ENCODE measurements at places on chromosomes 13 and 19.
A peak's percentile ranks its signal among the peaks of the same experiment; 100 is the strongest.

DNA sequence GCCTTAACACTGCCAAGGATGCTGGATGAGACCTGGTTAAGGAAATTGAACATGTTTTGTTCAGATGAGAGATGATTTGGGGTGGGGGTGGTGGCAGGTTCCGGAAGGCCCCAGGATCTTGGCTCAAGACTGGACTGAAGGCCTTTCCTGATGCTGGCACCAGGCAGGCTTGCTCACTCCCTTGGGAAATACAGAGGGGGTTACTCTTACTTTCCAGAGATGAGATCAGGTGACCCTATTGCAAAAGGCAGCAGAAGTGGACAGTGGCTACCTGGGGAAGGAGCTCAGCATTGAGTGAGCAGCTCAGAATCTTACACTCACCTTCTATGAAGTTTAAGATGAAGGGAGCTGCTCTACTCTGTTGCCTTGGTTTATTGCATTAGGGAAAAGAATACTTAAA lies 10.8 kb downstream of the GATAD2A start:
- no peak for DNase-seq

GRCh38 chr19:13101590-13102415 lies 855 bp downstream of the LYL1 start:
- no peak for DNase-seq

GRCh38 chr19:18481505-18482222 lies 40.2 kb downstream of the ELL start:
- peak; percentile 48 for DNase-seq

- no peak for DNase-seq
These were observed 2.3 kb upstream of the ZNRF4 start for GRCh38 chr19:5452594-5453565.

DNA sequence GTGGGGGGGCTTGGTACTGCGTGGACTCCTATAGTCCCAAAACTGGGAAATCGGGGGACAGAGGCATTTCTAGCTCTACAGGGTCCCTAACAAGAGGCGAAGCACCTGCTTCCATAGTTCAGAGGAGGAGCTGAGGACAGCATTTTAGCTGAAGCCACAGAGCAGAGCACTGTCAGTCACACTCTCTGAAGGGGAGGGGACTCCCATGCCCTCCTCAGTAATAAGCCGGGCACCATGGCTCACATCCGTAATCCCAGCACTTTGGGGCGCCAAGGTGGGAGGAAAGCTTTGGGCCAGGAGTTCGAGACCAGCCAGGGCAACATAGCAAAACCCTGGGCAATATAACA lies 3.8 kb downstream of the NPAS1 start:
- no peak for DNase-seq

DNA sequence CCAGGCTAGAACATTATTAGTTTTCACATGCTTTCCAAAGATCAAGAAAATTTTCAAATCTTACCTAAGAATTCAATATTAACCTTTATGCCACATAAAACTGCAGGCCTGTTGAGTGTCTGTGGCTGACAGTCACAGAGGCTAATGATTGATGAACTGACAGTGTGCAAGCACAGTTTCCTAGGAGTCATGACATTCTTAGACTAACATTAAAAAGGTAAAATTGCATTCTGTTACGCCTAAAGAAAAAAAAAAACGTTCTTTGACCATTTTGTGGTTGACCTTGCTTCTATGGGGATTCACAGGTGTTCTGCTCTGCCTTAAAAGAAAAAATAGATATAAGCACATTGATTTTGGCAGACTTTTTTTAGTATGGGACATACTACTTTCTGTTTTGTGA lies 1776.2 kb downstream of the PCDH9 start:
- no peak for DNase-seq

GRCh38 chr13:112624040-112624439 lies 36.1 kb upstream of the TUBGCP3 start:
- no peak for DNase-seq

DNA sequence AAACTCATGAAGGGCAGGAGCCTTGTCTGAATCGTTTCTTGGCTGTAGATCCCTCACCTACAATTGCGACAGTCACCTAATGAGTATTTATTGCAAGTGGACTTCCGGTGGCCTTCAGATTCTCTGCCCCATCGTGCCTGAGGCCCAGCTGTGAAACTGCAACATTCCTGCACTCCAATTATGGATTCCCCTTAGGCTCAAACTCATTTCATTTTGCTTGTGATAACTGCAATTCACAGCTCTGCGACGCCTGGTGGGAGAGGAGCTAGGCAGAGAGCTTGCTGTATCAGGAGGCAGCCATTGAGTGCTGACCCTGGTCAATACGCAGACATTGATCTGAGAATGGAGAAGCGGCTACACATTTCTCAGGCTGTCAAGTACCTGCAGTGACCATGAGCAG lies 59.0 kb downstream of the CCDC70 start:
- DNase-seq, result no peak

- peak; percentile 62 for DNase-seq
These were observed 2.3 kb downstream of the WDR83 start for GRCh38 chr19:12668932-12669269.

DNA sequence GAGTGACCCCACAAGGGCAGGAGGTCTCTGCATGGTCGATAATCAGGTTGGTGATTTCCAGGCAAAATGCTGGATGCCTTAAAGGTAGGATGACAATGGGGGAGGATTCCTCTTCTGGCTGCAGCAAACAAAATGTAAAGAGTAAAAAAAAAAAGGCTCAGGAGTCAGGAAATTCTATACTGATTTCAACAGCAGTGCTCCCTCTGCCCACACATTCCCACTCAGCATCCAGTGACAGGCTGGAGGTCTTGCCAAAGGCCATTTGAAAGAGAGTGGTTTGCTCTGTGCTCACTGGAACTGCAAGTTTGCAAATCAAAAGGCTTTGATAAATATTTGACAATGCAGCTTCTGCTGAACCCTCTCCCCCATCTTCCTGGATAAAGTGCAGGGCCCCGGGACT lies 135.4 kb downstream of the TNFRSF19 start:
- no peak for DNase-seq

GRCh38 chr13:40494513-40494912 lies 171.9 kb downstream of the FOXO1 start:
- DNase-seq, result no peak

- DNase-seq, result no peak
These were observed 10.3 kb downstream of the MIR17HG start for GRCh38 chr13:91357613-91358386.

DNA sequence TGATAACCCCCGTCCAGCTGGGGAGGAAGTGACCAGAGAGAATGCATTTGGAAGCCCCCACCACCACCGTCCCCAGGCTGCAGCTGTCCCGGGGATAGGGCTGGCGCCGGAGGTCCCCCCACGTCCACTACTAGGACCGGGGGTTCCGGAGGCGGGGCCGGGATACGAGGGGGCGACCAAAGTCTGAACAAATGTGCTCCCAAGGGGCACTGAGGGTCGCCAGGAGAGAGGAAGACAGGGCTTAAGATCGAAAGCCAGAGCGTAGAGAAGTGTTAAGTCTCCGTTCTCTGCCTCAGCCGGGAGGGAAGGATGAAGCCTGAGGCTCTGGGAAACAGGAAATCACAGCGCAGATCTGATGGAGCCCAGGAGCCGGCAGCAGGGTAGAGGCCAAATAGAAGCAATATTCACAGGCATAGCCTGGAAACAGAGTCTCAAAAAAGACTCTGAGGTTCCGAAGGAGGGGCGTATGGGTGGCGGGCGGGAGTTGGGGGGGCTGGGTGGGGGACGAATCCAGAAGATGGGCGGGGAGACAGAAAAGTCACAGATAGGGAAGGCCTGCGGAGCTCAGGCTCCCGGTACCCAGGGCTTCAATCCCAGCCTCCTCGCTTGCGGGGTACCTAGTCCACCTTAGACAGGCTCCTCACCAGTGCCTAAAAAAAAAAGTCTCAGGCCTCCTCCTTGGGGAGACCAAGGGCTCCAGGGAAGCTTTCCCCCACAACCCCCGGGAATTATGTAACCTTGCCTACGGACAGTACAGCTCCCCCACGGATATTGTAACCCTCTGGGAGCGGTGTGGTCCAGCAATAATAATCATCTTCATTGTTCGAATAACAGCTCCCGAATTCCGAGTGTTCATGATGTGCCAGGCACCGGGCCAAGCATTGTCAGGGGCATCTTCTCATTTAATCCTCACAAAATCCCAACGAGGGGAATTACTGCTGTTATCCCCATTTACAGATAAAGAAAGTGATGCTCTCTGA lies 1.1 kb upstream of the ERF start:
- DNase-seq, result no peak

DNA sequence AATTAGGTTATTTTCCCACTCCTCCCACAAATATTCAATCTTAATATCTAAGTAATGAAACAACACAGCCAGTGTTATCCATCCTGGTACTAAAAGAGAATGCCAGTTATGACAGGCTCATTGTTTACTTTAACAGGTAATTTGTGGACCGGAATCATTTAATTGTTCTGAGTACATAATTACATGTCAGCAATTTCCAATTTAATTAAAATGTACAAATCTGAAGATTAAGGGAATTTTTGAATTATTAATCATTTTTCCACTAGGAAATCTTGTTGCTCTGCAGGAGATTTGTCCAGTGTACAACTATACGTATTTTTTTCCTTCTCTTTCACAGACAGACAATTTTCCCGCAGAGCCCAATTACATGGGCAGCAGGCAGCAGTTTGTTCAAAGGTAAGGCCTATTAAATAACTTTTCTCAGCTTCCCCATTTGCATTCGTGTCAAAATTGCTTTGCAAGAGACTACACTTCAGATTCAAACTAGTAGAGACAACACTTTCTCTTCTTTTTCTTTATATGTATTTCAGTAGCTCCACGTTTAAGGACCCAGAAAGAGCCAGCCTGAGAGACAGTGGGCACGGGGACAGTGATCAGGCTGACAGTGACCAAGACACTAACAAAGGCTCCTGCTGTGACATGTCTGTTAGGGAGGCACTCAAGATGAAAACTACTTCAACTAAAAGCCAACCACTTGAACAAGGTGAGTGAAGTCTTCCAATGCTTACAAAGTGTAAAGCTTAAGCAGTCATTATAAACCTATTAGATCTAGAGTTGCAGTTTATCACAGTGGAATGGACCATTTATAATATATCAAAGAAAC lies 34.8 kb downstream of the PCDH17 start:
- DNase-seq, result no peak

DNA sequence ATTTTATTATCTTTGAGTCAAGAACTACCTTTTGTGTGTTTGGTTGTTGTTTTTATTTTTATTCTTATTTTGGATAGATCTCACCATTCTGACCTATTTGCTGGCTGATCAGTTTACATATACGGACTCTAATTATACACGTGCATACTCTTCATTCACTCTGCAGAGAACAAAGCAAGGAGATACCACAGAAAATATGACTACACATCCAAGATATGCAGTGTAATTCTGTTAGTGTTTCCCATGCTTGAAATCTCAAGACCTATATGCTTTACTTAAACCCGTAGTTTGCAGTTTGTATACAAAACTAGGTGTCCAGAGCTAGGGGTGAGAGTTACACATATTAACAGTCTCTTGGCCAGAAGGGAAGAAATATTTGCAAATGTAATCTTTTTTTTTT lies 205.5 kb downstream of the DCLK1 start:
- no peak for DNase-seq

- DNase-seq, result no peak
These were observed at the start of gene SPACA4 for GRCh38 chr19:48606463-48607358. SPACA4 (plus strand) TSS chr19:48606742; CDS start chr19:48606979, 237 bp downstream.

DNA sequence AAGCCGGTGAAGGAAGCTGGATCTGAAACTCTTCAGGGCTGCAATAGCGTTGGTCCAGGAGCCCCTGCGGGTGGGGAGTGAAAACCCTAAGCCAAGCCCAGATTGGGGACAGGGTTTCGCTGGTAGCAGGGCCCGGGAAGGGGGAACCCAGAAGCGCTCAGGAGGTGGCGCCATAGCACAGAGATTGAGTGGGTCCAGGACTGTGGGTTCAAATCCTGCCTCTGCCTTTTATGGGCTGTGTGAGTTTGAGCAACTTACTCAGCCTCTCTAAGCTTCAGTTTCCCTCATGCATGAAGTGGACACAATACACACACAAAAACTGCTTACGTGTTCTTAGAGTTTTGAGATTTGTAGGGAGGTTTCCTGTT lies 8.3 kb upstream of the SYCN start:
- peak; percentile 77 for DNase-seq

DNA sequence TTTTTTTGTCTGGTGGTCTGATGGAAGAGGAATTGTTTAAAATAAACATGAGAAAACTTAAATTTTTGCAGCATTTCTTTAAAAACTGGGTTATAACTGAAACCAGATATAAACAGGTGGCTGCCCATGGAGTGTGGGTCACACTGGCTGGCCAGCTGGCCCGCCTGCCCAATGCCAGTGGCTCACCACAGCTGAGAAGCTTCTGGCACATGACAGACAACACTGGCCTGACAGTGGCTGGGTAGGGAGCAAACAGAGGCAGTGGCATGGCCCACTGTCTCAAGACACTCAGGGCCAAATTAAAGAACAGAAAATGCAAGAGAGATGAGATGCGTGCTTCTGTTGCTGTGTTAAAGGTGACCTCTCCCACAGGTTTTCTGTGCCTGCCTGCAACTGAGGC lies 3.1 kb upstream of the SLC35E1 start:
- no peak for DNase-seq

DNA sequence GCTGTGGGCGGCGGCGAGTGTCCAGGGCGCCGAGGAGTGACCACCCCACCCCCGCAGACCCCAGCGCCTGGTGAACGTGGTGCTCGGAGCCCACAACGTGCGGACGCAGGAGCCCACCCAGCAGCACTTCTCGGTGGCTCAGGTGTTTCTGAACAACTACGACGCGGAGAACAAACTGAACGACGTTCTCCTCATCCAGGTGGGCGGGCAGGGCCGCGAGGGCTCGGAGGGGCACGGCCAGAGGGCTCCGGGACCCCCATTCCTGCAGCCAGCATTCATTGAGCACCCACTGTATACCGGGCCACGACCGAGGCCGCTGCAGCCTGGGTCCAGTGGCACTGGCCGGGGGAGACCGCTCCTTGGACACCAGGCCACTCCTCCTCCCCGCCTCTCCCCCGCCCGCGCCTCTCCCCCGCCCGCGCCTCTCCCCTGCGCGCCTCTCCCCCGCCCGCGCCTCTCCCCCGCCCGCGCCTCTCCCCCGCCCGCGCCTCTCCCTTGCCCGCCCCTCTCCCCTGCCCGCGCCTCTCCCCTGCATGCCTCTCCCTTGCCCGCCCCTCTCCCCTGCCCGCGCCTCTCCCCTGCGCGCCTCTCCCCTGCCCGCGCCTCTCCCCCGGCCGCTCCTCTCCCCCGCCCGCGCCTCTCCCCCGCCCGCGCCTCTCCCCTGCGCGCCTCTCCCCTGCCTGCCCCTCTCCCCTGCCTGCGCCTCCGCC lies 3.2 kb downstream of the PRTN3 start:
- no peak for DNase-seq

- no peak for DNase-seq
These were observed 10.5 kb upstream of the SAMD1 start for GRCh38 chr19:14101003-14101545.

DNA sequence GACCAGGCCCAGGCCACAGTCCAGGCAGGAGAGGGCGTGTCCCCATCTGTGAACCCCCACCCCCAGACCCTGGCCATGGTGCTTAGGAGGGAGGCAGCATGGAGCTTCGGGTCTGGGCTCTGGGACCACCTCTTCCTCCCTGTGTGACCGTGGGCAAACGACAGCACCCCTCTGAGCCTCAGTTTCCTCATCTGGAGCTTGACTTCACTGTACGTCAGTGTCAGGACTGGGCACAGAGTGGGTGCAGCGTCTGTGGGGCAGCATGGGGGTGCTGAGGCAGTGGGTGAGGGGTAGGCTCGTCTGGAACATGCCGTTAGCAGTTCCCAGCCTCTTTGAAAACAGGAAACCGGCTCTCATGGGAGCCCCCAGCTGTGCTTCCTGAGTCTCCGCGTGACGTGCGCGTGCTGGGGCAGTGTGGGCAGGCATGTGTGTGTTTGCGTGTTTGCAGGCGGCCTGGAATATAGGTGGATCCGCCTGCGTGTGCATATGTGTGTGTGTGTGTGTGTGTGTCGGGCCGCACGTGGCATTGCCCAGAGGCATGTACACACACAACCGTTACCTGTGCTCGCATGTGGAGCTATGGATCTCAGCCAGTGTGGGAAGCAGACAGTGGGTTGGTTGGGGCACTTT lies 15.8 kb downstream of the ARRDC2 start:
- peak; percentile 52 for DNase-seq
